ENCODE measurements at places on chromosomes 2 and 18.
A peak's percentile ranks its signal among the peaks of the same experiment; 100 is the strongest.

GRCh38 chr18:23365602-23366001, 87.5 kb upstream of the RIOK3 start:
- H3K27ac ChIP-seq: no peak overlapping the region
- DNase-seq: no peak
- no peaks in the 10 kb centered on the region for H3K4me1 ChIP-seq
- no peaks in the 10 kb centered on the region for H3K27me3 ChIP-seq

DNA sequence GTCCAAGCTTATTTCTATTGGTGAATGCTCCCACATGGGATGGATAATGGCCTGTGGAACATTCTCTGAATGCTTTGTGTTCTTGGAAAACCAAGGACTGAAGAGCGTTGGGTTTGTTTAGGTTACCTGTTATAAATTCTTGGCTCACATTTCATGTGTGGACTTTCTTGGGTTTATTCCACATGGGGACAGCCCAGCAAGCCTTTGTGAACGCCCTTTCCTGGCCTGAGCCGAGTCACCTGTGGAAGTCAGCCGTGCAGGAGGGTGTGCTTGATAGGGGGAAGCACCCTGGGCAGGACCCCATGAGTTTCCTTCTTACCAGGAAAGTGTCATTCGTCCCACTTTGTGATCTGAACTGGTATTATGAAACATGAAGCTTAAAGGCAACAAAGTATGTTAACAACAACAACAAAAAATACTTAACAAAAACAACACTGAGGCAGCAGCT, 4.1 kb downstream of the RAB31 start:
- no peak overlapping the region for H3K27ac ChIP-seq
- H3K4me3 ChIP-seq: no peak overlapping the region
- H3K4me1 ChIP-seq: peaks cover 9% of the 10 kb centered on the region

GRCh38 chr2:186592137-186592875, 2.5 kb downstream of the ITGAV start:
- H3K4me3 ChIP-seq: no peak overlapping the region
- DNase-seq: no peak
- no peaks in the 10 kb centered on the region for H3K36me3 ChIP-seq
- H3K27me3 ChIP-seq: no peaks in the 10 kb centered on the region

DNA sequence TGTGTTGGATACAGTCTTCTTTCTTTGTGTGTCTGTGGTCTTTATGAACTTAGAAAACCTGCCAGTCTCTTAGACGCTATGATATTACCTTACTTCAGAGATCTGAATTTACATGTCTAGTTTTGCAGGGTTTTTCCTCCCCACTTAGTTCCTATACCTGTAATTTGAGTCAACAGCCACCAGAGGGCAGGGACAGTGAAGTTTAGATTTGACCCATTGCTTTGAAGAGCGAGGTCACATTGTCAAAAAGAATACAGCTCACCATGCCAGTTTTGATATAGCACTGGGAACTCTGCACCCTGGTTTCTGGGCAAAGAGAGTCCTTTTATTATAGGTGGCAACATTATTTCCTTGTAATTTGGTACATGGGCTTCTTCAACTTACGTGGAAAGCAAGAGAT, 102.3 kb downstream of the MAPK4 start:
- no peaks in the 10 kb centered on the region for H3K27me3 ChIP-seq
- no peaks in the 10 kb centered on the region for H3K36me3 ChIP-seq
- no peaks in the 10 kb centered on the region for H3K4me1 ChIP-seq
- H3K4me3 ChIP-seq: no peak overlapping the region
- no peak for DNase-seq

GRCh38 chr18:48422947-48423378, 13.8 kb upstream of the ZBTB7C start:
- DNase-seq: no peak
- no peaks in the 10 kb centered on the region for H3K27me3 ChIP-seq
- H3K27ac ChIP-seq: no peak overlapping the region
- H3K36me3 ChIP-seq: no peaks in the 10 kb centered on the region

GRCh38 chr18:37787452-37787851, 221.9 kb upstream of the CELF4 start:
- H3K27ac ChIP-seq: no peak overlapping the region
- no peak overlapping the region for H3K4me3 ChIP-seq
- no peaks in the 10 kb centered on the region for H3K36me3 ChIP-seq
- DNase-seq: no peak

DNA sequence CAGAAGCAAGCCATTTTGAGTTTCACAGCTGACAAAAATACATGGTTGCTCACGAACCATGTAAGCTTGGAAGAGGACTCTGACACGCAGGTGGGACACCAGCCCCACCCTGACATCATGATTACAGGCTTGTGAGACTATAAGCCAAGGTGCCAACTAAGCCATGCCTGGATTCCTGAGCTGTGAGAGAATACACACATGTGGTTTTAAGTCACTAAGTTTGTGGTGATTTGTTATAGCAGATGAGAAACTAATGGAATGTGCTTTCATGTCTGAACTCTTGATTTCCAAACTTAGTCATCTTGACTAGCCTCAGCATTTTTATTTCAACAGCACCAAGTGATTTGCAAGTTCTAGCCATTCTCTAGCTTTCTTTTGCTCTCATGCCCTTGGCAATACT, 676.1 kb upstream of the CELF4 start:
- no peak overlapping the region for H3K4me3 ChIP-seq
- no peaks in the 10 kb centered on the region for H3K4me1 ChIP-seq
- DNase-seq: no peak

DNA sequence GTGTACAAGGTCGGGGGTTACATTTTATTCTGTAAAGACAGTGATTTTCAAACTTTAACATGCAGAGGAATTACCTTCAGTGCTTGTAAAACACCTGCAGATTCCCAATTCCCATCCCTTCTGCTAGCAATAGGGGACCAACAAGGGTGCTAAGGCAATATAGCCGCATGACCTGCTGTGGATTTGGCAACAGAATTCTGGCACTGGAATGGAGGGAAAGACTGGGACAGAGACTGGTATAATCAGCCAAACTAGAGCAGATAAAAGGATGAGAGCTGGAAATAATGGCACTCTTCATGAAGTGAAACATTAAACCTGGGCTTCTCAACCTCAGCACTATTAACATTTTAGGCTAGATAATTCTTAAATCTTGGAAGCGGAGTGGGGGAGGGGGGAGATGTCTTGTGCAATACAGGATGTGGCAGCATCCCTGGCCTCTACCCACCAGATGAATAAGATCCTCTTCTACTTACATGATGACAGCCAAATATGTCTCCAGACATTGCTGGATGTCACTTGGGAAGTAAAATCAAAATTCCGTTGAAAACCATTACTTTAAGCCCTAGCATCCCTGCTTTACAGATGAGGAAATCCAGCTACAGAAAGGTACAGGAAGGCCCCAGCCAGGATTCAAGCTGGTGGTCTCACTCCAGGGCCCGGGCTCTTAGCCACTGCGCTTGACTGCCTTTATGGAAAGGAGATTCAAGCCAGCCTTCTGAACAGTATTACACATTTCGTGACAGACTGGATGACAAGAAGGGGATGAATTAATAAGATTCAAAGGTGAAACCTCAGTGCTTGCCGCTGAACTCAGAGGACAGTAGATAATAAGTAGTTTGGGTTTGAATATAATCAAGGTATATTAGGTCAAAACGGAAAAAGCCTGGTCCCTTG, 1.7 kb downstream of the EVA1A start:
- peak; percentile 17 for DNase-seq
- peak overlapping the region; percentile 16 for H3K4me3 ChIP-seq
- H3K4me1 ChIP-seq: no peaks in the 10 kb centered on the region
- no peaks in the 10 kb centered on the region for H3K36me3 ChIP-seq

GRCh38 chr2:120672526-120673204, 63.0 kb upstream of the GLI2 start:
- H3K27ac ChIP-seq: no peak overlapping the region
- H3K36me3 ChIP-seq: no peaks in the 10 kb centered on the region
- H3K4me3 ChIP-seq: no peak overlapping the region
- no peak for DNase-seq

GRCh38 chr18:40546875-40547274, 1408.2 kb upstream of the PIK3C3 start:
- H3K27me3 ChIP-seq: no peaks in the 10 kb centered on the region
- no peak overlapping the region for H3K27ac ChIP-seq
- no peak overlapping the region for H3K4me3 ChIP-seq
- no peak for DNase-seq
- no peaks in the 10 kb centered on the region for H3K36me3 ChIP-seq

GRCh38 chr2:40240070-40240469, 211.8 kb downstream of the SLC8A1 start:
- DNase-seq: no peak
- H3K4me1 ChIP-seq: no peaks in the 10 kb centered on the region
- H3K4me3 ChIP-seq: no peak overlapping the region

GRCh38 chr2:59974051-59974766, 579.2 kb downstream of the BCL11A start:
- DNase-seq: no peak
- H3K4me3 ChIP-seq: no peak overlapping the region
- no peak overlapping the region for H3K27ac ChIP-seq
- no peaks in the 10 kb centered on the region for H3K36me3 ChIP-seq
- H3K4me1 ChIP-seq: no peaks in the 10 kb centered on the region

GRCh38 chr2:2647141-2647541, 316.1 kb upstream of the MYT1L start:
- no peak overlapping the region for H3K4me3 ChIP-seq
- H3K27ac ChIP-seq: no peak overlapping the region
- no peaks in the 10 kb centered on the region for H3K36me3 ChIP-seq
- H3K4me1 ChIP-seq: no peaks in the 10 kb centered on the region

DNA sequence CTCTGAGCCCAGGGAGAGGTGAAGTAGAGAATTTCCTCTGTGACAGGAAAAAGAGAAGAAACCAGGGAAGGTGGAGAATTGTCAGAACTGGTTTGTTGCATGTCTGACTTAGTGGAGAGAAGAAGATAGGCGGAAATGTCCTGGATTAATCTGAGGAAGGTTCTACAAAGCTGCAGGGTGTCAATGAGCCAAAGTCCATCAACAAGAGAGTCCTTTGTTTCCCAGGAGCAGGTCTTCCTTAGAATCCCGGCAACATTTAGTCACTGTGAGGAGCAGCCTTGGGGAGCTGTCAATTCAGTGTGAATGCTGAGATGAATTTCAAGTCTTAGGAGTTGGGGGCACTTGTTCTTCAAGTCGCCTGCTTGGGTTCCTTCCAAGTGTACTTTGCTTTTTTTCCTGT, 88.4 kb upstream of the CELF4 start:
- H3K27ac ChIP-seq: no peak overlapping the region
- no peaks in the 10 kb centered on the region for H3K36me3 ChIP-seq
- H3K4me3 ChIP-seq: no peak overlapping the region
- H3K27me3 ChIP-seq: no peaks in the 10 kb centered on the region

- peak overlapping the region; percentile 1 for H3K4me3 ChIP-seq
- peaks cover 12% of the 10 kb centered on the region for H3K4me1 ChIP-seq
- DNase-seq: no peak
Measured at GRCh38 chr2:176003958-176004357, 1.9 kb upstream of the LNPK start.

DNA sequence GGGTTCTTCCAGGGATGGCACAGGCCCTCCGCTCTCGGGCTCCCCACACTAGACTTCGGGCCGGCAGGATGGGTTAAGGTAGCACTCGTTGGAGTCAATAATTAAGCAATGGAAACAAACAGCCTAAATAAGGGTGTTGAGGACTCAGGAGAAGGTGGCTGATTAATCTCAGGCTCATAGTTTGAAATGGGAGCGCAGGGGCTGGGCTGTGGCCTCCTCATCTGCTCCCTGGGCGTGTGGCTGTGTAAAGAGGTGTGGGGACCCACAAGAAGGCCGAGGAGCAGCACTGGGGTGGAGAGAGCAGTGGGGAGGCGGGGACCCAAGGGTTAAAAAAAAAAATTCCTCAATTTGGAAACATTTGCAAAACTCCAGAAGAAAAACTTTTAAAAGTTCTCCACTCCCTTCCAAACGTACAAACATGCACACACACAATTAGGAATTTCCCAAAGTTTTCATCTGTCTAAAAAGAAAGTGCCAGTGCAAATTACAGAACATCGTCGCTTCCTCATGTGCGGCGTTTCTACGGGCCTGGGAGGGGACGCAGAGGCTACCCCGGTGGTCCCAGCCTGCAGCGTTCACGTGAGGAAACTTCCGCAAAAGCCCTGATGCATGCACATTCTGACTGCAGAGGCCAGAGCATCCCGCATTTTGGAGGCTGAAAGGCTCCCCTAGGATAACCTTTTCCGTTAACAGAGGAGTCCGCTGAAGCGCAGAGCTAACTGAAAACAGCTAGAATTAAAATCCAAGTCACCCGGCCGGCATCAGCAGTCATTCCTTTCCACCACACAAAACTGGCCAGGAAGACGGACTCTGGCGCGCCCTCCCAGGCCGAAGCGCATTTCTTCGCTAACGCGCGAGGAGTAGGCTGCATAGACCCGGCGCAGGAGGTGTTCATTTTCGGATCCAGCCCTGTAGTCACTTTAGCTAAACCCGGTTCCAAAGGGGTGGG, 1.0 kb upstream of the TUBB6 start:
- peak overlapping the region; percentile 76 for H3K27ac ChIP-seq
- peak; percentile 68 for DNase-seq
- no peaks in the 10 kb centered on the region for H3K36me3 ChIP-seq
- H3K27me3 ChIP-seq: no peaks in the 10 kb centered on the region
- H3K4me1 ChIP-seq: peaks cover 9% of the 10 kb centered on the region

GRCh38 chr2:167572883-167573619, 674.3 kb downstream of the STK39 start:
- H3K4me3 ChIP-seq: no peak overlapping the region
- H3K27ac ChIP-seq: no peak overlapping the region
- no peak for DNase-seq
- H3K4me1 ChIP-seq: no peaks in the 10 kb centered on the region
- H3K27me3 ChIP-seq: no peaks in the 10 kb centered on the region

GRCh38 chr2:9250498-9251153, 44.0 kb downstream of the ASAP2 start:
- DNase-seq: no peak
- peaks cover 2% of the 10 kb centered on the region for H3K4me1 ChIP-seq
- H3K27me3 ChIP-seq: no peaks in the 10 kb centered on the region
- H3K36me3 ChIP-seq: no peaks in the 10 kb centered on the region
- no peak overlapping the region for H3K4me3 ChIP-seq

GRCh38 chr2:228688007-228688645, 506.6 kb upstream of the SPHKAP start:
- H3K27me3 ChIP-seq: no peaks in the 10 kb centered on the region
- H3K36me3 ChIP-seq: no peaks in the 10 kb centered on the region
- no peak overlapping the region for H3K4me3 ChIP-seq
- no peak for DNase-seq

GRCh38 chr2:240921995-240922244, 15.8 kb downstream of the CROCC2 start:
- no peaks in the 10 kb centered on the region for H3K4me1 ChIP-seq
- no peak overlapping the region for H3K27ac ChIP-seq
- no peak for DNase-seq
- no peaks in the 10 kb centered on the region for H3K36me3 ChIP-seq
- H3K27me3 ChIP-seq: no peaks in the 10 kb centered on the region

DNA sequence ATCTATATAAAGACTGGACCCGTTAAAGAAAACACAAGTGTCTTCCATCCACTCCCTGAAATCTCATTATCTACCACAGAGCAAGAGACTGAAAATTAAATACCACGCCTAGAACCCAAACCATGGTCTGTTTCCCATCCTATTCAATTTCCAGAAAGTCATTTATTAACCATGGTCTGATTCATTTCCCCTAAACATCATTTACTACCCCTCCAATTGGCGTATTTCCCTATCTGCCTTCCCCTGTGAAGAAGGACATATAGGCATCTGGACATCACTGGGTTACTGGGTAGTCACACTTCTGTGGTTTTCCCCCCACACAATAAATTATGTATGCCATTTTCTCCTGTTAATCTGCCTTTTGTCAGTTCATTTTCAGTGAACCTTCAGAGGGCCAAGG, 30.8 kb downstream of the CCDC93 start:
- no peaks in the 10 kb centered on the region for H3K4me1 ChIP-seq
- no peak overlapping the region for H3K27ac ChIP-seq
- peaks cover 11% of the 10 kb centered on the region for H3K36me3 ChIP-seq
- H3K4me3 ChIP-seq: no peak overlapping the region
- DNase-seq: no peak
